ENCODE measurements at places on chromosomes 5 and 9. TPM values are rescaled to one million over a fixed set of nuclear protein-coding genes. Genes with fewer than 3 reads are reported as not detected.

GRCh38 chr5:88889189-88890069 is 6.4 kb upstream of the MEF2C start:
- no peak for DNase-seq

GRCh38 chr5:74469234-74469994 is 171.1 kb downstream of the ENC1 start:
- no peak for DNase-seq

Gene HMMR
- not detected for total RNA-seq

Gene ESM1
- 0.13 TPM for total RNA-seq
